Mesothelial cell of epicardium (in vitro differentiated cells): ENCODE measurements at places on chromosomes 2 and 18. TPM values are rescaled to one million over a fixed set of nuclear protein-coding genes. Genes with fewer than 3 reads are reported as not detected.

Gene VAMP5
- total RNA-seq: 2.5 to 3.7 TPM (median 3.4 TPM) in 3 replicates

- DNase-seq: no peak
Observed at GRCh38 chr2:64063924-64064331, 44.7 kb upstream of the VPS54 start.

- DNase-seq: no peak
Observed at GRCh38 chr2:29367986-29368658, 252.9 kb downstream of the CLIP4 start.

DNA sequence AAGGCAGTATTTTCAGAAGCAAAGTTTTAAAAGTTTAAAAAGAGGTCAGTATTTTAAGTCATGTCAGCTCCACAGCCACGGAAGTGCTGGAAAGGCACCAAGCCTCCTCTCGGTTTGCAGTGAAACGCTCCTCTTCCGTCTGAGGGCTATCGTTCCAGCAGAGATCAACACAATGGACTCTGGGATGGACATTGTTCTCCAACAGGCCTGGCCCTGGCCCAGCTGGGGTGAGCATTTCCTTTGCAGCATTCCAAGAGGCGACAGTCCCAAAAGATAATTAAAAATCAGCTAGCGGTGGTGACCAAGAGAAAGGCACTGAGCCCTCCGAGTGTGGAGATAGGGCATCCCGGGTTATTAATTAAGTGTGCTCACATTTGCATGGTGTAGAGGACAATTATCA is 95.9 kb upstream of the LCLAT1 start:
- DNase-seq: no peak
